Osteoblast (primary cell): ENCODE measurements at places on chromosomes 4 and X. TPM values are rescaled to one million over a fixed set of nuclear protein-coding genes. Genes with fewer than 3 reads are reported as not detected.

SPIN4 gene
- 4.7 and 5.9 TPM in 2 replicates for total RNA-seq

SERPINA7 gene
- total RNA-seq = not detected in 2 replicates

GJB1 gene
- not detected in 2 replicates for total RNA-seq

DCAF8L2 gene
- total RNA-seq = not detected in 2 replicates

NLGN4X gene
- total RNA-seq = 1.4 and 11.5 TPM in 2 replicates

OTC gene
- total RNA-seq = not detected in 2 replicates

LAS1L gene
- total RNA-seq = 13.3 and 14.1 TPM in 2 replicates

FABP2 gene
- not detected in 2 replicates for total RNA-seq

CLNK gene
- total RNA-seq = not detected in 2 replicates
